ENCODE measurements at places on chromosomes 13 and 19. TPM values are rescaled to one million over a fixed set of nuclear protein-coding genes. Genes with fewer than 3 reads are reported as not detected.

DNA sequence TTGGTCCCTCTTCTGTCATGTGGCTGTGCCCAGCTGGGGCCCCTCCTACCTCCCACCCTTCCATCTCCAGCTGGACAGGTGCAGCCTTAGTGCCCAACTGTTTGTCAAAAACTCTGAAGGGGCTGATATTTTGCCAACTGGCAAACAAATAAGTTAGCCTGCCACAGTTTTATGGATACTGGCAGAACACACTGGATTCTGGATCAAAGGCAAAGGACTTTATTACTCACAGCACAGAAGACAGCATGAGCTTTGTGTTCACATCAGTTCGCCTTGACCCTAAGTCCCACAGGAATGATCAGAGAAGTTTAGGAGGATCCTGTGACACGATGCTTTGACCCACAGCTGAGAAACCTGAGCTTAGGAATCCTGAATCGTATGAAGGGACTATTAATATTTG lies 16.4 kb downstream of the KLK2 start:
- no peak for DNase-seq

DNA sequence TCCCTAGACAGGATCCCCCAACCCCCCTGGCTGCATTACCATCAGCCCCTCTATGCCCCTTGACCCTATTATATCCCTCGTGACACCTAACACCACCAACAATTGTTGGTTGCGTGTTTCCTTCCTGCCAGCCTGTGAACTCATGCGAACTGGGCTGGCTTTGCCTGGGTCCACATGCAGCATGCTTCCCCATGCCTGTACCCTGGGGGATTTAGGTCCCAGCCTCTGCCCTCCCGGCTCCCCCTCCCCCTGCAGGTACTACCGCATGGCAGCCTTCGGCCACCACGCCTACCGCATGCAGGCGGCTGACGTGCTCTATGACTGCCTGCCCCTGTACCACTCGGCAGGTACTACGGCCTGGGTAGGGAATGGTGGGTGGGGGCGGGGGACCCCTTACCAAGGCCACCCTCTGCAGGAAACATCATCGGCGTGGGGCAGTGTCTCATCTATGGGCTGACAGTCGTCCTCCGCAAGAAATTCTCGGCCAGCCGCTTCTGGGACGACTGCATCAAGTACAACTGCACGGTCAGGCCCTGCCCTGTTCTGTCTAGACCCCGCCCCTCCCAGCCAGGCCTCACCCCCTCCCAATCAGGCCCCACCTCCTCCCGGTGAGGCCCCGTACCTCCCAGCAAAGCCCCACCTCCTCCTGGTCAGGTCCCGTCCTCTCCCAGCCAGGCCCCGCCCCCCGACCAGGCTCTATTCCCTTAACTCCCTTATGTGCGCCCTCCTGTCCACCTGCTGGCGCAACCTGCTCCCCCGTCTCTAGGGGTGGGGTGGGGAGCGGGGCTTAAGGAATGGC lies 18.5 kb downstream of the SLC27A1 start:
- peak; percentile 75 for DNase-seq

DNA sequence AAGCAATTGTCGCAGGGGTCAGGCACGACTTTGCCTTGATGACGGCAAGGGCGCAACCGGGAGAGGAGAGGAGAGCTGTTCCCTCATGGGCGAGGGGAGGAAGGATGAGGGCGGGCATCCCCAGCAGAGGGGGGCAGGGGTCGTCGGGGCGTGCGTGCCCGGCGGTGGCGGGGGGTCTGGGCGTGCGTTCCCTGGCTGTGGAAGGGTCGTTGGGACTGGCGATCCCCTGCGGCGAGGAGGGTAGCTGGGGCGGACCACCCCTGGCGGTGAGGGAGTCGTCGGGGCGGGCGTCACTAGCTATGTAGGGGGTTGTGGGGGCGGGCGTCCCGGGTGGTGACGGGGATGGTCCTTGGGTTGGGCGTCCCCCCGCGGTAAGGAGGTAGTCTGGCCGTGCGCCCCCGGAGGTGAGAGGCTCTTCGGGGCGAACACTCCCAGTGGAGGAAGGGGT lies 1.7 kb downstream of the COMP start:
- DNase-seq: no peak

DNA sequence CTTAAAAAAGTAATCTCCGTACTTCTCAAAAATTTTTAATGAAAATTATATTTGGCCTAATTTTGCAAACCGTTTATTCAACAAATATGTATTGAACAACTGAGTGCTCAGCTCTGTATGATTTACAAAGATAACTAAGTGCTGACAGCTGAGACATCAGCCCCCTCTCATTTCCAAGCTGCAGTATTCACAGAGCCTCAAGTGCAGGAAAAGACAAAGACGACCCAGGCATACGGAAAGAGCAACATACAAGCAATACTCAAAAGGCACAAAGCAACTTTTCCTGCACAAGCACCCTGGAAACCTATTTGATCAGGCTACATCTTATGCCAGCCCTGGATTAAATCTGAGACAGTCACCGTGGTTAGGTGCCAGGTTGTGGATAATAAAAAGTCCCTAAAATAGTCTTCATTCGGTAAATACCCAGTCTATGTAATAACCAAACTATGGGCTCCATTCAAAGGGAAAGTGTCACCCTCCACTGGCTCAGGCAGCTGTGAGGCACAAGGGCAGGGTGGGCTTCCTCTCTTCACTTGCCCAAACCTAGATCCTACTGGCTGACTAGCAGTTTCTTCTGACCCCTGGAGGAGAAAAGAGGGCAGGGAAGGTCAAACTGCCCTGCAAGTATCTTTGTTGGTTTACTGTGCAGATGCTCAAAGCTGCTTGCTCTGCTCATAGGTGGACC lies 65.5 kb downstream of the TBC1D4 start:
- no peak for DNase-seq

DNA sequence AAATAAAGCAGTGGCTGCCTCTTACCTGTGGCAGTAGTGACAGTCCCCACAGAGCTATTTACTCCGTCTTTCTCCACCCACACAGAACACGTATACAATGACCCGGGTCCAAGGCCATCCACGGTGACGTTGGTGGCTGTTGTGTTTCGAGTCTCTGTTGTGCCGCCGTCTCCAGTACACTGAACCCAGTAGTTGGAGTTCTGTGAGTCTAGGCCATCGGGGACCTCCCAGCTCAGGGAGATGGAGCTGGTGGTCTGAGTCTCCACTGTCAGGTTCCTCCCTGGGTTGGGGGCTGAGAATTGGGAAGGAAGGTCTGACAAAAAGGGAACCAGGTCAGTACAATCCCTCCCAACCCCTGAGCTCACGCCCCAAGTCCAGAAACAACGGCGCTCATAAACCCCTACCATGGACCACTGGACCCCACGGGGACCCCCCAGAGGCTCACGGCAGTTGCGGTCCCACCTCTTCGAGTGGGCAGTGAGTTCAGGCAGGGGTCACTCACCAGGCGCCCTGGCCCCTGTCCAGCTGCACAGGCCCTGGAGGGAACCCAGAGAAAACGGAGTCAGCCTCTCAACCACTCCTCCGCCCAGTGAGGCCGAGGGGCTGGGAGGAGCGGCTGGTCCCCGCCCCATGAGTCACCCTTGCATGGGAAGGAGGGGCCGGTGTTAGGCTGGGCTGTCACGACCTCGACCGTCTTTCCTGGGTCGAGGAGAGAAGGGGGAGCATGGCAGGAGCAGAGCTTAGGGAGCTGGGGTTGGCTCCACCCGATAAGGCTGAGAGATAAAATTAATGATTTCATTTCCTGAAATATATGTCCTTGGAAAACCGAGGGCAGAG lies 2.4 kb downstream of the PTPRH start:
- DNase-seq: peak; percentile 31

DNA sequence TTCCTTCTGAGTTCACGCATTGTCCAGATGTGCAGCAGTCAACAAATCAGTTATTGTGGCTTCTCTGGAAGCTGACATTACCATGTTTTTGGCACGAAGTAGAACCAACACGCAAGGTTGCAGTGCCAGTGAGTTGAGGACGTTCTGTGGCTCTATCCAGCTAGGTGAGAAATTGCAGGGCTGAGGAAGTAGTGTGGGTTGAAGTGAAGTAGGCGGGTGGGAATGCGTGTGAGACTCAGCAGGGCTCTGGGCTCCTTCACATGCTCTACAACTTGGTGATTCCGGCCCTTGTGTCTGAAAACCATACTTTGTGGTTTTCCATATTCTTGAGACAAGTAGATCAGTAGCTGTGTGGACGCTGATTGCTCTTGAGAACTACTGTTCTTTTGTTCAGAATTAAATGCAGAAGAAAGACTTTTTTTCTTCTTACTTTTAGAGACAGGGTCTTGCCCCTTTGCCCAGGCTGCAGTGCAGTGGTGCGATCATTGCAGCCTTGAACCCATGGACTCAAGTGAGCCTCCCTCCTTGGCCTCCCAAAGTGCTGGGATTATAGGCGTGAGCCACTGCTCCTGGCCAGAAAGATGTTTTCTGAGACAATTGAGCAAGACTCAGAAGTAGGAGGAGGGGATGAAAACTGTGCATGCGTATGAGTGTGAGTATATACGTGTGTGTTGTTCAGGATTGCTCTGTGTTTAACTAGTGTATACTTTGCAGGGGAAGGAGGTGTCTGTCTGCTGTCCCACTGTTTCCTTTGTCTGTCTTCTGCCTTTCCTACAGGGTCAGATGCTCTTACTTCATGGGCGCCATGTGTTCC lies 46.2 kb downstream of the GATAD2A start:
- DNase-seq: no peak

- no peak for DNase-seq
Measured at GRCh38 chr19:1237754-1238368, at the start of gene CBARP. CBARP (minus strand) TSS chr19:1238005; CDS start chr19:1236100, 1,905 bp downstream.

The BICRA gene
- polyA plus RNA-seq: 13.0 TPM

The ARL11 gene
- 0.70 TPM for polyA plus RNA-seq

The ZNF30 gene
- polyA plus RNA-seq: 9.6 TPM
